ENCODE measurements at places on chromosomes 1 and 21. TPM values are rescaled to one million over a fixed set of nuclear protein-coding genes. Genes with fewer than 3 reads are reported as not detected.

The TSNAX gene
- 35.4 TPM for total RNA-seq

The AADACL3 gene
- not detected for total RNA-seq

The MMEL1 gene
- not detected for total RNA-seq

The TTC39A gene
- 0.95 TPM for total RNA-seq

The KIF21B gene
- 8.4 TPM for total RNA-seq

The TCHH gene
- 0.38 TPM for total RNA-seq

The CCDC30 gene
- total RNA-seq, result 3.4 TPM

The ELF3 gene
- total RNA-seq, result 0.56 TPM

DNA sequence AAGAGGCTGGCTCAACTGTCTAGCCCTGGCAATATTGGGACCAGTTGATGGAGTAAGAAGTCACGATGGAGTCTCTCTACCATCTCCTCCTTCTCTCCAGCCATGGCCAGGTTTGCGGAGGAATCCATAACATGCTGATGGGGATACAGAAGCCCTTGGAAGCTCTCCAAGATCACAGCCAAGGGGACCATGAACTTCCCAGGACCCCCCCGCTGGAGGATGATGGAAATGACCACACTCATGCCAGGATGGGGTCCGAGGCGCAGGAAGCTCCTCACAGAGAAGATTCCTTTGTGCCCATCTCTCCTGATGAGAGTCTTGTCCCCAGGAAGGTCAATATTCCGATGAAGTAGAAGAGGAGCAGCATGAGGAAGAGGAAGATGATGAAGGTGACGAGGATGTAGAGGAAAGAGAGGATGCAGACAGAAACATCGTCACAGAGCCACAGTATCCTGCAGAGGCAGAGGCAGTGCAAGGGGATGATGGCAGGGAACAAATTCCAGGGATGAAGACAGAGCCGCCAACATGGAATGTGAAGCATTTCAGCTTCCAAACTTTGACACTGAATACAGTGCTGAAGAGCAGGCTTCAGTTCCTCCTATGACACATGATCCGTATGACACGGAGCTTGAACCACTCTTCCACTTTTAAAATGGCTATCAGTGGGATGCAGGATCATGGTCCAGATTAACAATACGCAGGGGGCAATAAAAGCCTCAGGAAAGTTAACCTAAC lies 57.9 kb upstream of the EDN2 start:
- no peak overlapping the region for H3K27ac ChIP-seq
- peaks cover 13% of the 10 kb centered on the region for H3K36me3 ChIP-seq
- no peak for DNase-seq
- H3K27me3 ChIP-seq, result peaks cover 7% of the 10 kb centered on the region
- no peaks in the 10 kb centered on the region for H3K4me1 ChIP-seq
- H3K4me3 ChIP-seq, result no peak overlapping the region

GRCh38 chr1:207861442-207862177 lies 49.3 kb downstream of the CD34 start:
- H3K4me1 ChIP-seq, result peaks cover 44% of the 10 kb centered on the region
- H3K27ac ChIP-seq, result no peak overlapping the region
- peaks cover 9% of the 10 kb centered on the region for H3K27me3 ChIP-seq
- H3K36me3 ChIP-seq, result peaks cover 24% of the 10 kb centered on the region
- no peak for DNase-seq
- no peak overlapping the region for H3K4me3 ChIP-seq

DNA sequence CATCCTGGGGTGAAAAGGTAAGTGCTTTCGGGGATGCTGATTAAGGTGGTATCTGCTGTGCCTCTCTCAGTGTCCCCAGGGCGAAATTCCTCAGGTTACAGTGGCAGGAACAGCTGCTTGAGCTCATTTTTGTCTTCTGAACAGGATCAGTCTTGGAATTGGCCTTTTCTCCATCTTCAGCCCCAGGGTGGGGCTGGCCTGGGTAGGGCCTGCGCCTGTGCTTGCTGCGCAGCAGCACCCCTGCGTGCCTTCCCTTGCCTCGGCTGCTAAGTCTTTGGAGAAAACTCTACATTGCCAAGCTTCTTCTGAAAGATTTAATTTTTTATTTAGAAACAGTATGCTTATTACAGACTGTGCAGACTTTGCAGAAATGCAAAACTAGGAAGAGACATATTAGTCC lies 41.7 kb downstream of the ADARB1 start:
- H3K4me1 ChIP-seq, result peaks cover 15% of the 10 kb centered on the region
- DNase-seq, result no peak
- peaks cover 2% of the 10 kb centered on the region for H3K27me3 ChIP-seq
- H3K27ac ChIP-seq, result no peak overlapping the region
- H3K4me3 ChIP-seq, result no peak overlapping the region

- no peaks in the 10 kb centered on the region for H3K4me1 ChIP-seq
- DNase-seq, result no peak
- no peak overlapping the region for H3K27ac ChIP-seq
- H3K27me3 ChIP-seq, result peaks cover 15% of the 10 kb centered on the region
- H3K36me3 ChIP-seq, result no peaks in the 10 kb centered on the region
Observed at GRCh38 chr1:225476100-225476511, 48.3 kb upstream of the LBR start.

- no peak overlapping the region for H3K4me3 ChIP-seq
- H3K4me1 ChIP-seq, result peaks cover 17% of the 10 kb centered on the region
- no peak overlapping the region for H3K27ac ChIP-seq
- no peaks in the 10 kb centered on the region for H3K36me3 ChIP-seq
- no peak for DNase-seq
- H3K27me3 ChIP-seq, result peaks cover 8% of the 10 kb centered on the region
Observed at GRCh38 chr21:44967082-44968047, 27.5 kb downstream of the SLX9 start.

DNA sequence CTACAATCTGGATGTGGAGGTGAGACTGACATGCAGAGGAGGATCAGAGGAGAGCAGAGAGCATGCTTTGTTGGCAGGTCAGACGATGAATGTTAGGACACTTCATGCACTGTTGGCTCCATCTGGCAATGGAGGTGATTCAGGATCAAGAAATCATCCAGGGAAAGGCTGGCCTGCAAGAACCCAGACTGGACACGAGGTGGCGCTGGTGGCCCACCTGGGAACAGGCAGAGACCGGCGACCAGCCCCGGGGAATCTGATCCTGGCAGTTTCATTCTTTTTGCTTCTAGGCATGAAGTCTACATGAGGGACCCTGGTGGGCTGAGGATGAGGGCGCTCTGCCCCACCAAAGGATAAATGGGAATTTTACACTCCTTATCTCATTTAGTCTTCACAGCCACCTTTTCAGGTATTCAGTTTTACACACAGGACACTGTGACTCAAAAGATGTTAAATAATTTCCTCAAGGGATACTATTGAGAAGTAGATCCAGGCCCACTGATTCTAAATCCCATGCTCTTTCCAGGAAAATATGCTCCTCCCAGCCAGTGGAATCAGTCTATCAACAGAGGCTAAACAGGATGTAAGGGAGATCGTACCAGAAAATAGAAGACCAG lies 26.2 kb upstream of the SCMH1 start:
- peaks cover 6% of the 10 kb centered on the region for H3K27me3 ChIP-seq
- H3K27ac ChIP-seq, result no peak overlapping the region
- DNase-seq, result peak; percentile 88
- H3K36me3 ChIP-seq, result no peaks in the 10 kb centered on the region
- H3K4me3 ChIP-seq, result no peak overlapping the region

GRCh38 chr1:102715150-102715549 lies 393.2 kb downstream of the COL11A1 start:
- no peaks in the 10 kb centered on the region for H3K36me3 ChIP-seq
- H3K4me1 ChIP-seq, result no peaks in the 10 kb centered on the region
- H3K4me3 ChIP-seq, result no peak overlapping the region
- DNase-seq, result no peak
- no peak overlapping the region for H3K27ac ChIP-seq

DNA sequence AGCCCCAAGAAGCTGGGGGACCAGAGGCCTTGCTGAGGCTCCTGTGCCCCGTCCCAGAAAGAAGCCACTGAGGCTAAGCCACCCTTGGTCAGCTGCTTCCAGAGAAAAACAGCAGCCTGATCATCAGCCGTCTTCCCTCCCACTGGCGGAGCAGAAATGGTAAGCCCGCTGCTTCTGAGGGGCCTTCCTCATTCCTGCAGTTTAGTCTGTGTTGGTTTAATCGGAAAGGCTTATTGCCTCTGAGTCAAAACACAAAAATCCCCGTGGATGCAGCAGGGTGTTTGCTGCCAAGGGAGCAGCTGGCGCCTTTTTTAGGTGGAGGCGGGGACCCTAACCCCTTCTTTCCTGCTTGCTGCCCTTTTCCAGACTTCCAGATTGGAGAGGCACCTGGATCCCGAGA lies 33.9 kb downstream of the SPSB1 start:
- H3K27me3 ChIP-seq, result peaks cover 7% of the 10 kb centered on the region
- H3K4me1 ChIP-seq, result peaks cover 4% of the 10 kb centered on the region
- H3K27ac ChIP-seq, result no peak overlapping the region
- DNase-seq, result no peak

Measured in endothelial cell (in vitro differentiated cells).